ENCODE measurements at places on chromosomes 2 and 18. TPM values are rescaled to one million over a fixed set of nuclear protein-coding genes. Genes with fewer than 3 reads are reported as not detected.
A peak's percentile ranks its signal among the peaks of the same experiment; 100 is the strongest.

ELOA2 gene
- not detected for total RNA-seq

C1QL2 gene
- total RNA-seq = not detected

RUFY4 gene
- total RNA-seq = 3.0 TPM

DNA sequence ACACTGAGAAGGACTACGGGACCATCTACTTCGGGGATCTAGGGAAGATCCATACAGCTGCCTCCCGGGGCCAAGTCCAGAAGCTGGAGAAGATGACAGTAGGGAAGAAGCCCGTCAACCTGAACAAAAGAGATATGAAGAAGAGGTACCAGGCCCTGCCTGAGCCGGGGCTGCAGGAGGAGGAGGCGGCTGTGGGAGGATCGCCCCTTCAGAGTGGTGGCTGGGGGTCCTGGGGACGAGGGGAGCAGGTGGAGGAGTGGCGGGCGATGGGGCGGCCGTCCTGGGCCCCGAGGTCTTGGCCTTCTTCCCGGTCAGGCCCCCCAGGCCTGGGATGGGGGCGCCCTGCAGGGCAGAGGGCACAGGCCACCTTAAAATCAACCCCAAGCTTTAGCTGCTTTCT is 524 bp downstream of the ANKRD30B start:
- no peak overlapping the region for H3K27ac ChIP-seq
- H3K27me3 ChIP-seq = peaks cover 5% of the 10 kb centered on the region
- H3K4me1 ChIP-seq = no peaks in the 10 kb centered on the region
- no peak overlapping the region for H3K4me3 ChIP-seq

- no peak overlapping the region for H3K27ac ChIP-seq
- H3K27me3 ChIP-seq = peaks cover 9% of the 10 kb centered on the region
- no peaks in the 10 kb centered on the region for H3K36me3 ChIP-seq
- DNase-seq = no peak
- H3K4me3 ChIP-seq = no peak overlapping the region
- H3K4me1 ChIP-seq = peaks cover 4% of the 10 kb centered on the region
Observed at GRCh38 chr2:11701751-11702301, 31.8 kb upstream of the NTSR2 start.

DNA sequence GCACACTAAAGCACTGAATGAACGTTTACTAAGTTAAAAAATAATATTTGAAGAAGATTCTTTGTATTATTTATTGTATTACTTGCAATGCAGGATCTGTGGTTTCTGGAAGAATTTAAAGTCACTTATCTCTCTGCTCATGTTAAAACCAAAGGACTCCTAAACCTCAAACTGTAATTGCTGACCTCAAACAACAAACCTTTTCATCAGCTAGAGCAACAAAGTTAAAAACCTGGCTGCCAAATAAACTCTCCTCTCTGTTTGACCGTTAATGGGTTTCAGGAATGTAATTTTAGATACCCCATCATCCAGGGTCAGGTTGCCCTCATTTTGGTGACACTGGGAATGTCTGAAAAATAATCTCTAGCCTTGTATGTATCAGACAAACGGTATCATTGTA is 239.1 kb downstream of the TGIF1 start:
- DNase-seq = no peak
- no peaks in the 10 kb centered on the region for H3K4me1 ChIP-seq
- H3K4me3 ChIP-seq = no peak overlapping the region
- no peaks in the 10 kb centered on the region for H3K36me3 ChIP-seq
- H3K27ac ChIP-seq = no peak overlapping the region

DNA sequence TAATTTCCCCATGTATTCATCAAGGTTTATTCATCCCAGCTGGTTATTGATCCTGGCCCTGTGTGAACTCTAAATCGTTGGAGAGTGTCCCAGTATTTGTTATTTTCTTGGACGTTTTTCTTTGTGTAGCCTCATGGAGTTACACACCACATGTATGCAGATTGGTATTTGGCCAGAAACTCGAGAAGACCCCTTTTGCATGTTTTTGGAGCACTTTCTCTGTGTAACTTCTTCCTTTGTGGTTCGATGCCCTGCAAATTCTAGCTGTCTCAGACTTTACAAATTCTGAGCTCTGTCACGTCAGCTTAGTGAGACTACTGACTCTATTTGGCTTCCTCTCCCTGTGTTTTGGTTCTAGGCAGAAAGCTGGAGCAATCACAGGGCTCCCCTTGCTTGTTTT is 198.7 kb downstream of the MCFD2 start:
- no peak overlapping the region for H3K4me3 ChIP-seq
- H3K27me3 ChIP-seq = no peaks in the 10 kb centered on the region
- no peak overlapping the region for H3K27ac ChIP-seq

GRCh38 chr2:32960647-32961403 is 14.1 kb downstream of the LTBP1 start:
- H3K27me3 ChIP-seq = peaks cover 6% of the 10 kb centered on the region
- no peak for DNase-seq
- H3K4me3 ChIP-seq = no peak overlapping the region

- no peaks in the 10 kb centered on the region for H3K27me3 ChIP-seq
- H3K27ac ChIP-seq = no peak overlapping the region
- no peak overlapping the region for H3K4me3 ChIP-seq
- H3K4me1 ChIP-seq = no peaks in the 10 kb centered on the region
- no peak for DNase-seq
Observed at GRCh38 chr2:150938527-150938926, 323.1 kb downstream of the RBM43 start.

GRCh38 chr18:13611601-13612195 is 114.7 kb downstream of the FAM210A start:
- H3K27ac ChIP-seq = peak overlapping the region; percentile 99
- no peaks in the 10 kb centered on the region for H3K27me3 ChIP-seq
- H3K4me3 ChIP-seq = peak overlapping the region; percentile 92
- H3K4me1 ChIP-seq = peaks cover 81% of the 10 kb centered on the region

DNA sequence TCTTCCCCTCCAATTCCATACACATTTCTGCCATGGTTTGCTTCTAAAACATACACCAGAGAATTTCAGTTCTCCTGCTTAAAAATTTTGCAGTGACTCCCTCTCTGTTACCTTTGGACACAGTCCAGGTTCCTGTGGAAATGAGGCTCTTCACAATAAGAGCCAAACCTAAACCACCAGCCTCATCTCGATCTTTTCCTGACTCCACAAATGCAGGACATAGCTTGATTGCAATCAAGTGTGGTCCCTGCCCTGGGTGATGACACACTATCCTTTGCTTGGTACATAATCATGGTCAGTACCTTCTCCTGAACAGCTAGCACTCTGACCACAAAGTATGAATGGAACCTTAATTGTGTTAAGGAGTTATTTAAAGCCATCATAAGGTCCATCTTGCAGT is 134.9 kb upstream of the CHAC2 start:
- H3K36me3 ChIP-seq = no peaks in the 10 kb centered on the region
- H3K27ac ChIP-seq = no peak overlapping the region
- H3K27me3 ChIP-seq = no peaks in the 10 kb centered on the region
- peaks cover 7% of the 10 kb centered on the region for H3K4me1 ChIP-seq

DNA sequence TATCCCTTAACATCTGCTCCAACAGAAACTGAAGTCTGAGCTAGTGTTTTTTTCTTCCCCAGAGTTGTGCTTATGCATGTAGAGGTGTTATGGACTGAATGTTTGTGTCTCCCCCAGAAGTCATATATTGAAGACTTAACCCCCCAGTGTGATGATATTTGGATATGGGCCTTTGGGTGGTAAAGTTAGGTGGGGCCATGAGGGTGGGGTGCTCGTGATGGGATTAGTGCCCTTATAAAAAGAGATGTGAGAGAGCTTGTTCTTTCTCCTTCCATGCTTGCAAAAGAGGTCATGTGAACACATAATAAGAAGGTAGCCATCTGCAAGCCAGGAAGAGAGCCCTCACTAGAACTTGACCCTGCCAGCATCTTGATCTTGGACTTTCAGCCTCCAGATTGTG is 34.4 kb upstream of the APOB start:
- no peaks in the 10 kb centered on the region for H3K4me1 ChIP-seq
- DNase-seq = no peak
- H3K36me3 ChIP-seq = no peaks in the 10 kb centered on the region
- no peak overlapping the region for H3K27ac ChIP-seq
- no peaks in the 10 kb centered on the region for H3K27me3 ChIP-seq

- H3K27me3 ChIP-seq = peaks cover 78% of the 10 kb centered on the region
- peaks cover 29% of the 10 kb centered on the region for H3K4me1 ChIP-seq
- H3K4me3 ChIP-seq = peak overlapping the region; percentile 57
- peak overlapping the region; percentile 36 for H3K27ac ChIP-seq
- no peaks in the 10 kb centered on the region for H3K36me3 ChIP-seq
- peak; percentile 43 for DNase-seq
Observed at GRCh38 chr2:60552078-60552850, 1.2 kb downstream of the BCL11A start.

Data from activated naive CD8-positive, alpha-beta T cell treated with anti-CD3 and anti-CD28 coated beads, Interleukin-2, amount 10 ng/mL, durations not matched to agents 7 days and 5 days (primary cell).